Right cardiac atrium (tissue), 5 donors: ENCODE measurements at places on chromosomes 12 and 14.

DNA sequence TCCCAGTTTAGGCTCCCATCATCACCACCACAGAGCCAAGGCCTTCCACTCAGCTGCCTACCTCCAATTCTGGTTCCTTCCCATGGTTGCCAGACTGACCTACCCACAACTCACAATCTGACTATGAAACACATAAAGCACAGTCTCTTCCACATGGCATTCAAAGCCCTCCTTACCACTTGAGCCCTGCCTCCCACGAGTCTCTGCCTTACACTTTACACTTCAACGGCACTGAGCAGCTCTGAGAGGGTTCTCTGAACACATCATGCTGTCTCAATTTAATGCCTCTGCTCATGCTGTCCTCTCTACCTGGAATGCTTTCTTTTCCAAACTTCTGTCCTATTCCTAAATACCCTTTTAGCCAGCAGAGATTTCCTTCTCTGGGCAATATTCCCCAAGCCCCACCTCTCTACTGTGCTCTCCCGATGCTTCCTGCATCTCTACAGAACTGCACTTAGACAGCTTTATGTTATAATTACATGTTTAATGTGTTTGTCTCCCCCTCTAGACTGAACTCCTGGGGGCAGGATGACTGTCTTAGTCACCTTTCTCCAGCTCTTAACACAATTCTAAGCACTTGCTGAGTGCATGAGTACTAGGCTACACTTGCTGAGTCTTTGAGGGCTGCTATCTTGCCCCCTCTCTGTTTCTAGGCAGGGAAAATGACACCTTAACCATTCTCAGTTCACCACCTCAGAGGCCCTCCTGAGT is 23.5 kb downstream of the FMNL3 start:
- DNase-seq = no peak

GRCh38 chr12:45587877-45588533 is 141.5 kb upstream of the ARID2 start:
- no peak for DNase-seq

- peak; percentile 99 for DNase-seq
These were observed at the start of gene CHFR for GRCh38 chr12:132887513-132888351. CHFR (minus strand) TSS chr12:132887605; CDS start chr12:132887328, 277 bp downstream.

- DNase-seq = no peak
These were observed 82.4 kb upstream of the RESF1 start for GRCh38 chr12:31876568-31877424.

DNA sequence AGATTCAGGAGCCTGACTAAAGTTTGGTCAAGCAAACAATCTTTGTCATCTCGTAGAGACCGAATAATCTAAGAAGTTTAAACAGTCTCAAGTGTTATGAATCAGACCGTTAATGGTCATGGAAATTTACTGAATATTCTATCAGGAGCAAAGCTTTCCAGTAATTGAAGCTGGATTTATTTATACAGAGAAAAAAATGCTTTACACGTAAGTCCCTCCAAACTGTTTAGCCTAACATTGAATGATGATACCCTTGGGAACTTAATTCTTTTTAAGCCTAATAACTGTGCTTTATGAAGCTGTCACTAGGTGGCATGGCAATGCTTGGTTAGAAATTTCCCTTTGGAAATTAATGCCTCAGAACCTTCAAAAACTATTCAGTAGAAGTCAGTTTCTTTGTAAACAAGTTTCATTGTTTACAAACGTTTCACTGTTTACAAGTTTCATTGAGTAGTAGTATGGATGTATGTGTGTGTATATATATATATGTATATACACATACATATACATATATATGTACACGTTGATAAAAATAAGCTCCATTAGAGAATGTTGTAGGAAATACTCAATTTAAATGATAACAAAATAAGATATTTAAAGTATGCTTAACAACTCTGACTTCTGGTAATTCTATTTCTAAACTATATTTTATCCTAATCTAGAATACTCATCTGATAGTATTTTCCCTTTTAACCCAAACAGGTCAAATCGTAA is 32.1 kb downstream of the DEPDC4 start:
- no peak for DNase-seq

DNA sequence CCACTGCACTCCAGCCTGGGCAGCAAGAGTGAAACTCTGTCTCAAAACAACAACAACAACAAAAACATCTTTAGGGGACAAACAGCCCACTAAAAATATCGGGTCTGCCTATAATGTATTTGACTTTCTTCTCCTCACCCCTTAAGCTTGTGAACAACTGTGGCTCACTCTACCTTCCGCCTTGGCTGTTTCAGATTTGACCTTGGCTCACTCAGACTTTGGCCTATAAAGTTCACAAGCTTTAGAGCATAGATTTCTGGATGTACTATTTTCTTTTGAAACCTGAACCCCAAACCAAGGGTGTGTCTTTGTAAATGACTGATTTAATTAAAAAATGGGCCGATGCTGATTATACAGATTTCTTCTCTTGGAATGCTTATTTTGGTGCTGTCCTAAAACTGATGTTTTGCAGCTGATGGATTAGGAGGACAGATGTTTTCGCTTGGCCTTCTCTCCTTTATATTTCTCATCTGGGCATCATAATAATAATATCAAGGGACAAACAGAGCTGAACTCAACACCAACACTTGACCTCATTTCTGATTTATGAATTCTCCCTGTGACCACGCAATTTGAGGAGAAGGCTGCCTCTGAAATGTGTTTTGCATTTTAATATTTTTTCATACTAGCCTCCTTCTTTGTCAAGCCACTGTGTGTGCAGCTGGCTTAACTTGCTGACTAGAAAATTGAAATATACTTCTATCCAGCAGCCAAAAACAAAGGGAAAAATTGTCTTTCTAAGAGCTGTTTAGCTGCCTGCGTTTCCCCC is 40.2 kb upstream of the RASSF3 start:
- DNase-seq = no peak

DNA sequence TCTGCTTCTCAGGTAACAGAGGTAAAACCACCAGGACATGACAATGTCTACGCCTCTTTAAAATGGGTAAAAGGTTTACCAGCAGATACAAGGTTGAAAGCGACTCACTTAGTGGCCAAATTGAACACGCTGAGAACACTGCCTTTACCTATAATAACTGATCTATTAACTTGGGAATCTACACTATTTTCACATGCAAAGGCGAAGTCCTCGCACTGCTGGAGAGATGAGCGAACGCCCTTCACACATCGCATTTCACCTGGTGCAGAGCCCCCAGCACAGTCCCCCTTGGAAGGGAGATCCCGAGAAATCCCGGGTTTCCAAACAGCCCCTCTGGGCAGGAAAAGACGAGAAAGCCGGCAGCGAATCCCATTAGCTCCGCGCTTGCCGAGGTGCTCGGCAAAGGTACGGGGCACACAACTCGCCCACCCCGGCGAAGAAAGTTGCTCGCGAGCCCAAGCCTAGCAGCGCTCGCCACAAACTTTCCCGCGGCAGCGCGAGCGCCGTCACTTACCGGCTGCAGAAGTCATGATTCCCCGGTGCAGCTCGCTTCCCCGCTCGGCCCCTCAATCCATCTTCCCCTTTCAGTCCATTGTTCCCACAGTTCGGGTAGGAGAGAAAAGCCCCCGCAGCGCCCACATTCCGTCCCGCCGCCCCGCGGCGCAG is 423 bp downstream of the FGD6 start:
- no peak for DNase-seq

- no peak for DNase-seq
These were observed 28.9 kb downstream of the PNMA1 start for GRCh38 chr14:73685328-73685727.

GRCh38 chr12:14988035-14988434 is 15.2 kb downstream of the PDE6H start:
- DNase-seq = no peak
